ENCODE measurements at places on chromosomes 1 and 21. TPM values are rescaled to one million over a fixed set of nuclear protein-coding genes. Genes with fewer than 3 reads are reported as not detected.

The WASF2 gene
- total RNA-seq = 111 TPM

The OR10Z1 gene
- not detected for total RNA-seq

The OR2M3 gene
- not detected for total RNA-seq

The GLMN gene
- 16.8 TPM for total RNA-seq

The CR1L gene
- not detected for total RNA-seq

The CR1 gene
- total RNA-seq = 0.18 TPM

The NMNAT2 gene
- not detected for total RNA-seq

The OR2G6 gene
- total RNA-seq = not detected

The AMPD1 gene
- not detected for total RNA-seq

The LCA5L gene
- total RNA-seq = not detected
